Amniotic epithelial cell (primary cell): ENCODE measurements at places on chromosomes 4 and X.

DNA sequence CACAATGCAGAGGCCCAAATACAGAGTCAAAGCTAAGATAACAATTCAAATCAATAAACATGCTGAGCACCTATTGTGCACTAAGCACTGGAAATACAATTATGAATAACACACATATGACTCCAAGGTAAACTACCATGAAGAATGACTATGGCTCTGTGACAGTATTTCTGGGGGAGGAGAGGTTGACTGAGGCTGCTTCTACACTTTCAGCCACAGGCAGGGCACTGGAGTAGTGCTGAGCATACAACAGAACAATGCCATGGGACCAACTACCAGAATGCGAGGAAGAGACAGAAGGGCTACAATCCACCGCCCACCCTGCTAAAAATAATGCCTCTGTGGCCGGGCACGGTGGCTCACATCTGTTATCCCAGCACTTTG is 13.7 kb downstream of the TEC start:
- DNase-seq, result no peak

DNA sequence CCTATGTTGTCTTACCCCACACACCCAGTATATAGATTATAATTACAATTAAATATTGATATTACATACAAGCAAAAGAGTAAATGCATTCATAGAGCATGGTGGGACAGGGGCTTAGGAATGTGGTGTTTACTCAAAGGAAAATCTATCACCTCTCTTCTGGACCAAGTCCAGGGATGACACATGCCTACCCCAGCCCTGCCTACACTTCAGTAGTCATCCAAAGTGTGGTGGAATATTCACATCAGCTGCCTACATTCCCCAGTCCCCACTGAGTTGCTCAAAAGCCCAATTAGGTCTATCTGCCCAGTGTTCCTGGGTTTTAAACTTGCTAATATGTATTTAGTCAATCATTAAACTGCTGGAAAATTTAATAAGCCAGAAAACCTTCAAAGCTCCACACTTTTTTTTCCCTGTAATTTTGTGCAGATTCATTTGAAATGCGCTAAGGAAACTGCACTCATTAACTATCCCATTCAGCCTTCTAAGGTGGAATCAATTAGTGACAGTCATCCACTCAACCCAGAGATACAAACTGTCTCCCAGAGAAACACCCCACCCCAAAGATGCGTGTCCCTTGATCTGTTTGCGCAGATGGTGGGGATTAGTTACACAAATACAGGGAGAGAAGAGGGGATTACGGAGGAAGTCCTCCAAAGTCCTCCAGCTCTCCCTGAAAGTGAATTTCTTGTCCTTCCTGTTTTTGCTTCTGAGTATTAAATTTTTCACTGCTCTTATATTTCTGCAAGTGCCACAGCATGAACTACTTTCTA is 91.7 kb upstream of the KDR start:
- peak; percentile 32 for DNase-seq

- DNase-seq, result peak; percentile 48
Observed at GRCh38 chrX:150211988-150212387, 151.1 kb upstream of the MAMLD1 start.

DNA sequence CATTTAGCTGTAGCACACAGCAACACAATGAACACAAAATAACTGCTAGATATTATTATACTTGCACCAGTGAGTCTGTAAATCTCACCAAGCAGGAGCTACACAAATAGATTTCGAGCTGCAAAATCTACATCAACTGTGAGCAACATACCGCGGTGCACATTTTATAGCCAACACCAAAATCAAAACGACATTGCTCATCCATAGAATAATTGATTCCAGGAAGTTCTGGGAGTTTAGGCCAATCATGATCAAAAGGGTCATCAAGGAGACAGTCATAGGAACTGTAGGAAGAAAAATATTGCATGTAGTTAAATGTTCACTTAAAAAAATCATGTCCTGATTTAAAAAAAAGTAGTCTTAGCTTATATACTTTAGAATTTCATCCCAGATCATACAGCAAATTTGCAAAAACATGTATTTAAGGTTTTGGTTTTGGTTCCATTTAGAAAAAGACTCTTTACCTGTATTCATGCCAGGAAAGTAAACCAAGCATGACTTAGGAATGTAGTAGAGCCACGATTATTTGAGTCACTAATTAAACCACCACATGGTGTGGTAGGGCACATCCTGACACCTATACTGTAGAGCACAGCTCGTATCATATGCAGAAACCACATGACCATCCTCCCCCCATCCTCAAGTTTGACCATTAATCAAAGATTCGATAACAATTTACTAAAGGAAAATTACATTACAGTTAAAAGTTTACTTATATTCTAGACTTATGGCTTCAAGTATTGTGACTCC is 250.4 kb downstream of the ADAMTS3 start:
- DNase-seq, result no peak

GRCh38 chr4:16259241-16259888 is 33.1 kb upstream of the TAPT1 start:
- no peak for DNase-seq

GRCh38 chrX:39726771-39727170 is 371.0 kb downstream of the BCOR start:
- DNase-seq, result peak; percentile 13

- no peak for DNase-seq
Observed at GRCh38 chrX:43551590-43551989, 104.5 kb upstream of the MAOA start.

DNA sequence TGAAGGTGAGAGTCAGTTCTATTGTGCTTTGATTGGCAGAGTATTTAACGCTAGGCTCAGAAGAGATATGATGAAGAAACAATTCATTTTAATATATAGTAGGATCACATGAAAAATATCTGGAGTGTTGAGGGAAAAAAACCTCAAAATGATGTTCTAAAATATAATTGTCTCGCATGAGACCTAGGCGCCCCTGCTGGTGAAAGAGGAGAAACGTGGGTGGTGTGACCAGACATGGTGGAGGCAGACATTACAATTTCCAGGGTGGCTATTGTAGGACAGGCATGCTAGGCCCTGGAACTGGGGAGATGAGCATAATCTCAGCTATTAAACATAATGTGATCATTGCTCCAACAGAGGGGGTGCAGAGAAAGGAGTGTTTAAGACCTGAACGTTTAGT is 210.0 kb downstream of the HS3ST1 start:
- no peak for DNase-seq

GRCh38 chrX:143634309-143634662 is 1.6 kb downstream of the SLITRK4 start:
- no peak for DNase-seq

GRCh38 chr4:98540803-98541202 is 117.6 kb downstream of the TSPAN5 start:
- DNase-seq, result no peak

DNA sequence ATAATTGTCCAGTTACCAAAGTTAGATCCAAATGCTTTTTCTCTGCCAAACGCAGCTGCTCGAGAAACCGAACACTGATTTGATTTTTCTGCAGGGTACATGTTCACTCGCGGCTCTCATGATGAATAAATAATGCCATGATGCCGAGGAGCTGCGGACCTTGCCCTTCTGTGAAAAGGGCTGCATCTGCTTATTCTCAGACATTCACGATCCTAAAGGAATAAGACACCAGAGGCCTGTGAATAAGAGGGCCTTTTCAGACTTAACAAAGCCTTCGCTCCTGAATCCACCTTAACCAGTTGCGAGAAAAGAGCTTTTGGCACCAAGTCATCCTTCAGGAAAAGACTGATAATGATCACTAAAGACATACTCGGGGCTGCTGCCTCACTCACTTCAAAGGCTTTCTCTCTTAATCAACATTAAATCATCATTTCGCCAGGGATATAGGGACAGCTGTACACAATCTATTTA is 147.5 kb downstream of the FBXO8 start:
- peak; percentile 72 for DNase-seq

DNA sequence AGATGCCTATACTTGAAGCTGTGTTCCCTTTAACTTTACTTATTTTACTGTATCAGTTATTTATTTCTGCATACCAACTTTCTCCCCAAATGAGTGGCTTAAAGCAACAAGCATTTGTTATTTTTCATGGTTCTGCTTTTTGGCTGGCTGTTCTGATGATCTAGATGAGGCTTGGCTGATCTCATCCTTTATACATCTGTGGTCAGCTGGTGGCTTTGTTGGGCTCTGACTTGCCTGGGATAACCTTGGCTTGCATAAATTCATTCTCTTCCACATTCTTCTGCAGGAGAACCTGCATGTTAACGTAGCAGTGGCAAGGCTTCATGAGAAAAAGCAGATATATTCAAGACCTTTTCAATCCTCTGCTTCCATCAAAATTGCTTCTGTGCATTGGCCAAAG is 1317.6 kb downstream of the ADGRL3 start:
- DNase-seq, result no peak

- DNase-seq, result peak; percentile 28
Observed at GRCh38 chrX:110135618-110136017, 132.7 kb downstream of the TMEM164 start.
